ENCODE measurements at places on chromosomes 3 and 15. TPM values are rescaled to one million over a fixed set of nuclear protein-coding genes. Genes with fewer than 3 reads are reported as not detected.
A peak's percentile ranks its signal among the peaks of the same experiment; 100 is the strongest.

DNA sequence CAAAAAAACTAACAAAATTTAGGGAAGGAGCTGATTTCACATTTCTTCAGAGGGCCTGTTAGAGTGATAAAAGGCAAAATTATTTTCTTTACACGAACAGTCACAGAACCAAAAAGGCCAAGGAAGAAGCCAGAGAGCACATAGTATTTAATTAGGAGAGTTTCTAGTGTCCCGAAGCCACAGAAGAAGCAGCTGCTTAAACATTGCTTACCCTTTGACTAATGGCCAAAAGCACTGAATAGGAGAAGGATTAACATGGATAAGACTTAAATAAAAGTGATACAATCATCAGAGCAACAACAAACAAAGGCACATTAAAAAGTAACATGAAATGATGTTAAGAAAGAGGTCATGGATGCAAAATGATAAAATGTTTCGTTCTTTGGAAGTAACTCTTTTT, 98.6 kb downstream of the CHL1 start:
- no peaks in the 10 kb centered on the region for H3K36me3 ChIP-seq
- no peak overlapping the region for H3K4me3 ChIP-seq
- H3K27ac ChIP-seq, result no peak overlapping the region
- no peaks in the 10 kb centered on the region for H3K27me3 ChIP-seq

Gene SEMA5B
- total RNA-seq, result not detected

DNA sequence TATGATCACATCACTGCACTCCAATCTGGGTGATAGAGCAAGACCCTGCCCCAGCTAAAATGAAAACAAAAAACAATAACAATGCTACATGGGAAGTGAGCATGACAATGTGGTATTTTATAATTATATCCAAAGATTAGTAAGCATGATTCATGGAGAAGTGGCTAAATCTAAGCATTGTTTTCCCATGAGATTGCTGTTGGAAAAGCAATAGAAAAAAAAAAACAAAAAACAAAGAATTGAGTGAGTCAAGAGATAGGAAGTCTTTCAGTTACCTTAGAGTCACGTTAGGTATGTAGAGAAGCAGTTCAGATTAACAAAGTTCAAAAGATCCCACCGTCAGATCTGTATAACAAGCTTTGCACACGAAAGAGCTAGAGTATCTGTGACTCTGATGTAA, 210.3 kb upstream of the CNTN6 start:
- H3K4me3 ChIP-seq, result no peak overlapping the region
- H3K27ac ChIP-seq, result no peak overlapping the region
- H3K4me1 ChIP-seq, result no peaks in the 10 kb centered on the region

GRCh38 chr3:53101956-53102355, 28.3 kb downstream of the RFT1 start:
- peaks cover 3% of the 10 kb centered on the region for H3K4me1 ChIP-seq
- no peak overlapping the region for H3K4me3 ChIP-seq
- H3K27me3 ChIP-seq, result no peaks in the 10 kb centered on the region
- no peak for DNase-seq

- H3K36me3 ChIP-seq, result no peaks in the 10 kb centered on the region
- no peak overlapping the region for H3K27ac ChIP-seq
- no peaks in the 10 kb centered on the region for H3K27me3 ChIP-seq
- H3K4me1 ChIP-seq, result no peaks in the 10 kb centered on the region
Measured at GRCh38 chr15:80292079-80292478, 40.1 kb upstream of the CTXND1 start.

- DNase-seq, result no peak
- H3K27ac ChIP-seq, result peak overlapping the region; percentile 82
- no peaks in the 10 kb centered on the region for H3K27me3 ChIP-seq
- H3K36me3 ChIP-seq, result peaks cover 11% of the 10 kb centered on the region
Measured at GRCh38 chr15:74460298-74460697, 662 bp downstream of the UBL7 start.

GRCh38 chr3:150077581-150078247, 107.0 kb upstream of the PFN2 start:
- no peak overlapping the region for H3K27ac ChIP-seq
- no peaks in the 10 kb centered on the region for H3K36me3 ChIP-seq
- no peak overlapping the region for H3K4me3 ChIP-seq
- H3K4me1 ChIP-seq, result no peaks in the 10 kb centered on the region
- no peaks in the 10 kb centered on the region for H3K27me3 ChIP-seq

DNA sequence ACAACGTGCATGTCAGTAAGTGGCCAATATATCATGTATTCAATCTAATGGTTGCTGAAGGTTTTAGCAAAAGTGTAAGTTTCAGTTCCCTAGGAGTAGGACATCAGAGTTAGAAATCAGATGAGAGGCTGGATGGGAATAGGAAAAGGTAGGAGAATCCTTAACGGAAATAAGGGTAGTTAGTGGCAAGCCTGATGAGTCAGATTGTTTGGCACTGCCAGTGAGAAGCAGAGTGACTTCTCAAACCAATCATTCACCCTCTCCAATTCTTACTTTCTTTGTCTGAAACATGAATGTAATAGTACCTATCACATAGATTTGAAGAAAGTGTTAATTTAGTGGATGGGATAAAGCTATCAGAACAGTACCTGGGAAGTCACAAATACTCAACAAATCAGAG, 894.0 kb downstream of the NTRK3 start:
- no peaks in the 10 kb centered on the region for H3K27me3 ChIP-seq
- no peak overlapping the region for H3K27ac ChIP-seq
- H3K4me1 ChIP-seq, result no peaks in the 10 kb centered on the region
- no peaks in the 10 kb centered on the region for H3K36me3 ChIP-seq

DNA sequence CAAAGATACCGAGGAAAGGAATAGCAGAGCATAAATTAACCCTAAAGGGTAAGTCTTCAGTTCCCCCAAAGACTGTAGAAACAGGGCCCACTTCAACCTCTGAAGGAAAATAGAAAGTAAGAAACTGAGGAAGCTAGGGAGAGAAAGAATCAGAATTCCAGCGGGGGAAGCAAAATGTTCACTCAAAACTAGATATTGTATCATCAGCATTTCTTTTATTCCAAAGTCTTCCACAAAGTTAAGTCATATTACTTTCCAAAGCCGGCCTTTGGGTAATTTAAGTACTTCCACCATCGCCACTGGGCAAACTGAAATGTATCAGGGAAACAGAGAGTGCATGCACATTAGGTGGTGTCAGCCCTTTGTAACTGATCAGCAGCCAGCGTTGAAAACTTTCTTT, 88.3 kb downstream of the RSL24D1 start:
- no peaks in the 10 kb centered on the region for H3K36me3 ChIP-seq
- H3K4me3 ChIP-seq, result no peak overlapping the region
- no peaks in the 10 kb centered on the region for H3K27me3 ChIP-seq
- DNase-seq, result no peak
- no peak overlapping the region for H3K27ac ChIP-seq

Gene RTP3
- not detected for total RNA-seq

Gene SERPINI2
- not detected for total RNA-seq

DNA sequence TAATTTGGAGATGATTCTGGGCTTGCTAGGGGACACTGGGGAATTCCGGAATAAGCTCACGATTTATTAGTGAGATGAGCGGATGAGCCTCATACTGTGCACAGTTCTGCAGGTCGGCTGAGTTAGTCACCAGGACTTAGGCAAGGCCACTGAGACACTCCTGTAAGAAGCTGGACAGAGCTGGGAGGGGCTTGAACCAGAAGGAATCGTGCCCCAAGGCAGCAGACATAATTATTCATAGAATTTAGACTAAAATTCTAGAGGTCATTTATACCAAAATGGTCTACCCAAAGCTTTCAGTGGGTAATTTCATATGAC, 121.4 kb downstream of the VGLL4 start:
- H3K27ac ChIP-seq, result no peak overlapping the region
- no peaks in the 10 kb centered on the region for H3K4me1 ChIP-seq
- H3K27me3 ChIP-seq, result no peaks in the 10 kb centered on the region
- H3K36me3 ChIP-seq, result no peaks in the 10 kb centered on the region
- no peak overlapping the region for H3K4me3 ChIP-seq

DNA sequence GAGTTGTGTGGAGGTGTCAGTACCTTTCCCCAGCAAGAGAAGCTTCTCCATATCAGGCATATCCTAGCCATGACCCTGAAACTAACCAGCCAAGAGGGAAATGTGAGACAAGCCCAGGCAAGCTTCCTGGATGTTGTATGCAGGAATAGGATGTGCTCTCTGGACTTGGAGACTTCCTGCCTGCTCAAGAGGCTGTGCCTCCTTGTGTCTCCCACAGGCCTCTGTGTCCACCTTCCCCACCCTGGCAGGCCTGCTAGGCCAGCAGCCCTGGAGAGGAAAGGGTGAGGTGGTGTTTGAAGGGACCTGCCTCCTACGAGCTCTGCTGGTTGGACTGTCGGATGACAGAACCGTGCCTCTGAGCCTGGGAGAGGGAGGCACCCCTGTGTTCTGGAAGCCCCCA, 2.1 kb upstream of the DYNLT2B start:
- no peaks in the 10 kb centered on the region for H3K27me3 ChIP-seq
- H3K4me1 ChIP-seq, result peaks cover 13% of the 10 kb centered on the region
- H3K4me3 ChIP-seq, result no peak overlapping the region
- no peaks in the 10 kb centered on the region for H3K36me3 ChIP-seq
- H3K27ac ChIP-seq, result no peak overlapping the region

Gene DPPA2
- not detected for total RNA-seq

DNA sequence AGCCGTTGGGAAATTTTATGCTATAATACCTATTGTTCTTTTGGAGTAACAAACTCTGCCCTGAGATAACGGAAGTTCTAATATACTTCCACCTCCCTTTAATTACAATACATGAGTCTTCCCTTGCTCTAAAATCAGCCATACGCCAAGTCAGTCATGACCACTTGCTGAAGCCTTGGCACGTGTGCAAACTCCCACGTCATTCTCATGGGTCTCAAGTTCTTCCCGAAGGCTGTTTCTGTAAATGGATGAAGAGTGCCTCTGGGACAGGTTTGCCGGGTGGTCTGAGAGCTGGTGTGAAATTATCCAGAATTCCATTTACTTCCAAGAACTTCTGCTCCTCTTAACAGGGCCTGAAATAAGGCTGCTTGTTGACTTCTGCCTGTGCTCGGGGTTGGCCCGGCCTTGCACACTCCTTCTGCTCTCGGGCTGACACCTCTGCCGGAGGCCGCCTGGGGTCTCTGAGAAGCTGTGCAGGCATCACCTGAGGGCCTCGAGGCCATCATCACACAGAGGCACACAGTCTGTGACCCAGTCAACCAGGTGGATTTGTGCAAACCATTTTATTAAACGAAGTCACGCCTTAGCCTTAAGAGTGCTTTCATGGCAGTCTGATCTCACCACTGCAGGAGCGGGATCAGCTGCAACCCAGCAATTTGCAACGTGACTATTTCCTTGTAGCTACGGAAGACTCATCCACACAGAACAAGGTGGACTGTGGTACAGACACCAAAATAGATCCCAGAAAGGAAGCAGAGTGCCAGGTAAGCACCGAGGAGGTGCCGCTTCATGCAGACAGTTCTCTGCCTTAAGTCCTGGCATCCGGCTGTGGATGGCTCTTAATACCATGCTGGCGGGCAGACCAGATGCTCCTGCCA, 120.1 kb downstream of the ADAMTS17 start:
- no peaks in the 10 kb centered on the region for H3K4me1 ChIP-seq
- DNase-seq, result no peak
- no peak overlapping the region for H3K27ac ChIP-seq
- no peak overlapping the region for H3K4me3 ChIP-seq

GRCh38 chr3:125310623-125311081, 64.5 kb downstream of the ZNF148 start:
- peaks cover 8% of the 10 kb centered on the region for H3K4me1 ChIP-seq
- H3K36me3 ChIP-seq, result peaks cover 15% of the 10 kb centered on the region
- DNase-seq, result peak; percentile 67
- H3K4me3 ChIP-seq, result peak overlapping the region; percentile 29
- peak overlapping the region; percentile 78 for H3K27ac ChIP-seq

DNA sequence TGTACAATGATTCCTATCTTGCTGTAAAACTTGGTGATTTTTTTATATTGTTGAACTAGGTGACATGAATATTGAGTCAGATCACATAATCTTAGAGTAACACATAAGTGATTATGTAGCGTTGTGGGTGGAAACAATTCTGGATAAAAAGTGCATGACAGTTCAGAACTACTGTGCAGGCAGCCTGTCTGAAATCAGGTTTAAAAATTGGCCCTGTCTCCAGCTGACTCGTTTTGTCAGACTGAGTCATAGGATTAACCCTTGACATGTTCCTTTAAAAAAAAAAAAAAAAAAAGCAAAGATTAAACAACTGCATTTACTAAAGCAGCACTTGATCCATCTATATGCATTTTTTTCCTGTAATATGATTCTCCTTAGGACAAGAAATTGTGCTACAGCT, 160.0 kb upstream of the CGNL1 start:
- no peaks in the 10 kb centered on the region for H3K36me3 ChIP-seq
- no peak for DNase-seq
- H3K4me3 ChIP-seq, result no peak overlapping the region
- H3K27me3 ChIP-seq, result no peaks in the 10 kb centered on the region
- H3K4me1 ChIP-seq, result no peaks in the 10 kb centered on the region

Gene ANKDD1A
- 16.2 TPM for total RNA-seq

DNA sequence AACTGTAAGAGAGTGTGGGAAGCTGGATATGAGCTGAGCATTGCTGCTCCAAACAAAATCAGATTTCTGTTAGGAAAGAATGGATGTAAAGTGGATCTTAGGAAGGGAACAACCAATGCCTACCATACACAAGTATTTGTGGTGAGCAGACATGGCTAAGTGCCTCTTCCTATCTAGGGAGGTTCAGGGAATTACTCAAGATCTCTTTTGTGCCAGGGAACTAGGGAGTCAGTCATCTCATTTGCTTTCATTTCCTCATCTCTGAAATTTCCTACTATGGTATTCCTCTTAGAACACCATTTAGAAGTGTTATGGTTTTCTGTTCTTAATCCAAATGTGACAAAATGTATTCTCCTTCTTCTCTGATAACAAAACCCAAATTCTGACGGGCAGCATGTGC, 396.5 kb downstream of the FHIT start:
- no peaks in the 10 kb centered on the region for H3K27me3 ChIP-seq
- DNase-seq, result no peak
- H3K4me3 ChIP-seq, result no peak overlapping the region
- H3K27ac ChIP-seq, result no peak overlapping the region

DNA sequence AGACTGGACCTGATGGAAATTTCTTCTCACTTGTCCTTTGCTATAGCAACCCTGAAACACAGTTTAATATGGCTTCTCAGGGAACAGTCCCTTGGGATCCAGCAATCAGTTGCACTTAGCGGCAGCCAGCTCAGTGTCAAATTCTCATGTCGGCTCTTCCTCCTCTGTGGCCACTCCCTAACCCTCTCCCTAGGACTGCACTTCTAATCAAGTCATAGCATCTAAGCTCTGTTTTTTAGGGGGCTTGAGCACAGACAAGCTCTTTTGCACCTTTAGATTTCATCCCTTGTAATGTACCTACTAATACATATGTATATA, 250.5 kb upstream of the TLE3 start:
- peaks cover 7% of the 10 kb centered on the region for H3K4me1 ChIP-seq
- no peak for DNase-seq
- no peaks in the 10 kb centered on the region for H3K27me3 ChIP-seq
- H3K27ac ChIP-seq, result no peak overlapping the region
- H3K4me3 ChIP-seq, result no peak overlapping the region
- H3K36me3 ChIP-seq, result no peaks in the 10 kb centered on the region

Data from natural killer cell (primary cell).